ENCODE measurements at places on chromosomes 1 and 21.

GRCh38 chr1:214842856-214843255 is 239.7 kb upstream of the KCNK2 start:
- DNase-seq: no peak

GRCh38 chr1:41330588-41331545 is 30.4 kb upstream of the FOXO6 start:
- DNase-seq: peak; percentile 63

DNA sequence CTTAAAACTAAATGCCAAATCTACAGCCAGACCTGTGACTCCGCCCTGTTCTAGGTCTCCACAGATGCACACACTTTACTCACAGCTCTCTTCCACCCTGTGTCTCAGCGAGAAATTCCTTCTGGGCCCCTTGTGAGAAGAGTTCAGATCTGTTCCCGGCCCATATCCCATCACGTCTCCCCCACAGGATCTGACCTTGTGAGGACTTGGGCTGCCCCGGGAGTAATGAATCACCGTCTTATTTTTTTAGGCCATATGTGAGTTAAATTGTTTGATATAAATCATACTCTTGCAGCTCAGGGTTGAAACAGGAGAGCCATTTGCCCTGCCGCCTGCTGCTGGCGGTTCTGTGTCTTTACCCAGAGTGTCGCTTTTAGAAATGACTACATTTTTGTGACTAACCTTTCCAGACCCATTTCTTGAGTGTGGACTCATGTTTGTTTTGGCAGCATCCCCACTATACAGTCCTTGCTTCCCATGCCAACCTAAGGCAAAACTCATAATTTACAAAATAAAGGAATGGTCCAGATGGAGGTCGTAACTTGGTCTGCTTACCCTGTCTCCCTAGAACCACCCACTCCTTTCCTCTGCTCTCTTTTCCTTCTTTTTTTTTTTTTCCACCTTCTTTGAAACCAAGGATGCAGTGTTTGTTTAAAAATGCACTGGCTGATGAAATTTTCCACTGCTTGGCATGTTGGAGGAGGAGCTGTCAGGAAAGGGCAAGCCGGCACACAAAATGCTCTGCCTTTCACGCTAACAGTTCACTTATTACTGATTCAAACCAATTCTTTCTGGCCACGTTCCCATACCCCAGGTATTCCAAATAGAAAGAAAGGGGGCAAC is 98.0 kb upstream of the C1orf105 start:
- DNase-seq: no peak

- DNase-seq: no peak
Observed at GRCh38 chr1:94100129-94100784, 20.7 kb downstream of the ABCA4 start.

DNA sequence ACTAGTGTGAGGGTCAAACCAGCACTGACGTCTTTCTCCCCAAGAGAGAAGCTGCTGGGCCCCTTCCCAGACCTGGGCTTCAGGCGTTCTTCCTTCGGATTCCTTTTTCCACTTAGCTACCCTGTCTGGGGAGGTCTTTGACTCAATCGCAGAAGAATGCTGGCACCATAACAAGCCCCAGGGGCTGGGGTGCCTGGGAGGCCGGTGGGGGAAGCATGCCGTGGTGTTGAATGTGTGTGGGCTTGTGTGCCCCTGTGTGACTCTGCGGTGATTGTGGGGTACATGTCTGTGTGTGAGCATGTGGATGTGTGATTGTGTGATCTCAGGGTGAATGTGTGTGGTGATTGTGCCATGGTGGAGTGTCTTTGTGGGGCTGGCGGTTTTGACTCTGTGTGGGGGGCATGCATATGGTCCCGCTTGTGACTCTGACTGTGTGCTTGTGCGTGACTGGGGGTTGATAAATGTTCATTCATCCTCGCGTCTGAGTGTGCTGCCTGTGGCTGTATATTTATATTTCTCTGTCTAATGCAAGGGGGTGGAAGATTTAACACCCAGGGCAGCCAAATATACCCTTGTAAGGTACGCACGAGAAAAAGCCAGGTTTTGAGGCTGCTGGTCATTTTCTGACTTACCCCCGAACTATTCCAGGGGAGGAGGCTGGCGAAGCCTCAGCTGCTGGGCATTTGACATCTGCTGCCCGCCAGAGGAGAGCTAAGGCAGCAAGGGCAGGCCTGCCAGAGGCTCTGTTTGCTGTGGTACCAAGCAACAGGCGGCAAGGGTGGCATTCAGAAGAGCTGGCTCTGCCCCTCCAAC is 1.1 kb upstream of the SYNC start:
- no peak for DNase-seq

GRCh38 chr1:41898191-41898713 is 20.5 kb downstream of the HIVEP3 start:
- DNase-seq: no peak

GRCh38 chr1:154999571-155000410 is 2.8 kb upstream of the ZBTB7B start:
- no peak for DNase-seq

DNA sequence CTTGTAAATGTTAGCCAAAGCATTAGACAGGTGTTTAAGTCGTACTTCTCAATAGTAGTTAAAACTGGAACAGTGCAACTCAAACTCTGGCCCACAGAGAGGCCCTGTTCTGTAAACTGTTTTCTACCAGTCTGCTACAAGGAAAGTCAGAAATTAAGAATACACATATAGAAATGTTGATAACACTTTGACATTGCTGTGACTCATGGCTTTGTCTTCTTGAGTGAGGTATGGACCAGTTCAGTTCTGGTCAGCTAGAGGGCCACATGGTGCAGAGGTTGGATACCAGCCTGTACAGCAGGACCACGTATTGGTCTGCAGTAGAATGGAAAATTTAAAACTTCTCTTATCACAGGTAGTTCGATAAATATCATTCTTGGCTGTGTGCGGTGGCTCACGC is 22.3 kb downstream of the ZBTB8B start:
- no peak for DNase-seq

GRCh38 chr1:156412653-156413321 is 43.8 kb downstream of the RHBG start:
- no peak for DNase-seq

GRCh38 chr1:205243350-205244191 is 15.8 kb downstream of the TMCC2 start:
- no peak for DNase-seq

DNA sequence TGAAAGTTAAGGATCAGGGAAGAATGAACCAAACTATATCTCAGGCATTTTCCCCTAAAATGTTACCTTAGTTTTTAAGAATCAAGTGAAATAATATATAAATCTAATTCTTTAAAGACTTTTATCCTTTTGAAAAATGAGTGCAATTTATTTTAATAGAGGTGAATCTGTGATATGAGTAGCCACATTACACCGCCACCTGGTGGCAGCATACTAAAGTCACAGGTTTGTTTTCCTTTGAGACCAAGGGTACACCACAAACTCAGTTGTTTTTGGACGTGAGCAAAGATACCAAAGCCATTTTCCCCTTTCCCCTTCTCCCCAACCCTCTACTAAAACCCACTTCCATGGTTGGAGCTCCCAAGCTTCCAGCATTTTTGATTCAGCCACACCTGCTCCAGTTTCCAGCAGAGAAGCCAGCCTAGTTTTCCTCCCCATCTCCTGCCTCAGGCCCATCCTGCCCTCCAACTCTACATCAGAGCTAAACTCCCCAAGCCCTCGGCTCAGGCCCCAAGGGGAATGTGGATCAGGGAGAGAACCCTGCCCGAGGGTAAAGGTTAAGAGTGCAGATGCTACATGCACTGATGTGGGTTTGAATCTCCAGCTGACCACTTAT is 22.9 kb upstream of the LDLRAP1 start:
- peak; percentile 49 for DNase-seq

DNA sequence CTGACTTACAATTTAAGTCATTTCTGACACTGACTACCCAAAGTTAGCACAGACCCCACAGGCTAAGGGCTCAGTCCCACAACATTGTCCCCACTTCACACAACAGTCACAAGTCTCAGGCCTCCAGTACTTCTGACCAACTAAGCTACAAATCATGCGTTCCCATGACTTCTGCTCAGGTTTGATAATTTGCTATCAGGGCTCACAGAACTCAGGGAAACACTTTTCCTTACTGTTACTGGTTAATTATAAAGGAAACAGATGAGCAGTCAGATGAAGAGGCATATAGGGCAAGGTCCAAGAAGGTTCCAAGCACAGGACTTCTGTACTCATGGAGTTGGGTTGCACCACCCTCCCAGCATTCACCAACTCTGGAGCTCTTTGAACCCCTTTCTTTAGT is 151.2 kb upstream of the TNR start:
- DNase-seq: no peak
